ENCODE measurements at places on chromosomes 3 and 15.
A peak's percentile ranks its signal among the peaks of the same experiment; 100 is the strongest.

- no peak for DNase-seq
Observed at GRCh38 chr3:25287291-25287884, 140.7 kb upstream of the RARB start.

GRCh38 chr3:145692751-145693150 lies 468.2 kb downstream of the PLOD2 start:
- no peak for DNase-seq

GRCh38 chr15:67593562-67593961 lies 51.1 kb downstream of the MAP2K5 start:
- DNase-seq, result no peak

DNA sequence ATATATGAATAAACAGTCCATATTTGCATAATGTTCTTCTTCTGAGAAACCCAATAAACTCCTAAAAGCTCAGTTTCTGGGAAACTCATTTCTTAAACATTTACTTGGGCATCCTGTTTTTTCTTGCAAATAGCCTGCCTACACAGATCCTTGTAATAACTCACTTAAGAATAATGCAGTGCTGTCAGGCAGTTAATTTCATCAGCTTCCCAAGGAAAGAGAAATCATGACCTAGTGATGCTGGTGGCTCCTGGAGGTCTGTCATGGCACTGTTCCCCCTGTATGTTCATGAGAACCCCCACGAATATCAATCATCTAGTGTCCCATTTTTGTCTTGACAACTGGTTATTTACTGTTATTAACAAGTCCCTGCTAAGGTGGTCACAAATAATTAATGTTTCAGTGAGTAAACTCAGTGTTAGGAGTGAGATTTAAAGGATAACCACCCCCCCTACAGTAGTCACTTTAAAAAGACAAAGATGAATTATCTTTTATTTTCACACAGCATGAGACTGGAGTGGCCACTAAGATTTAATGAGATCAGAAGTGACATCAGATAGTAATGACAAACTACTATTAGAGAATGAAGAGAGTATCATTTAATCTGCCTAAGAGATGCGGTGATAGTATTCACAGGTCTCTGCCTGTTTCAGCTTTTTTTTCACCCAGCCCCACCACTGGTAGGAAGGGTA lies 279.5 kb upstream of the NECTIN3 start:
- no peak for DNase-seq

- no peak for DNase-seq
Observed at GRCh38 chr15:89958107-89958805, 42.9 kb upstream of the ZNF710 start.

DNA sequence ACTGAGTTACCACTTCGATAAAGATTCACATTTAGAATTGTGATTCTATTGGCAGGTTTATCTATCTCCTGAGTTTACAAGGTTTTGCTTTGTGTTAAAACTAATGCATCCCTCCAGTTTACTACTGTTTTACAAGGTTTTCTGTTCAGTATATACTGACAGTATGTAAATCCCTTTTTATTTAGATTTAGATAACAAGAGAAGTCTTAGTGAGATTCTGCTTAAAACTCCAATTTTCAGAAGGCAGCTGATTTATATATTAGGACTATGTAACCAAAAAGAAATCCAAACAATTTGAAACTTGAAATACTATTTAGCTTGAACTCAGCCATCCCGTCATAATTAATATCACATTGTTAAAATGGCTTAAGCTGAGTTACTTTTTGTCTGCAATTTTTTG lies 619.2 kb downstream of the NAALADL2 start:
- DNase-seq, result no peak

DNA sequence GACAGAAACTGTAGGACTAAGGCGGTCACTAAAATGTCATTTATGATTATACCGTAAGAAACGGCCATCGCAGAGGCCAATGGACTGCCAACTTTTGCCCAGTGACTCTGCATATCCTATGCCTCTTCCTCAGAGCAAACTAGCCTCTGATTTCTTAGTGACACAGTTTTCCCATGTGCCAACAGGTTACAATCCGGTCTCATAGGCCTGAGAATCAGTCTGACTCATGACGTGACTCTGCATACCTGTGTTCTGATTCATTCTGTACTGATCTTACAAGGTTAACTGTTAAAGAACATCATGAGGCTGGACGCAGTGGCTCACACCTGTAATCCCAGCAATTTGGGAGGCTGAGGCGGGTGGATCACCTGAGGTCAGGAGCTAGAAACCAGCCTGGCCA lies 17.8 kb downstream of the RUBCN start:
- DNase-seq, result peak; percentile 90

- no peak for DNase-seq
Observed at GRCh38 chr3:140465988-140466387, 211.9 kb upstream of the TRIM42 start.

GRCh38 chr15:19899021-19899824 lies 642.4 kb downstream of the GOLGA6L6 start:
- no peak for DNase-seq

DNA sequence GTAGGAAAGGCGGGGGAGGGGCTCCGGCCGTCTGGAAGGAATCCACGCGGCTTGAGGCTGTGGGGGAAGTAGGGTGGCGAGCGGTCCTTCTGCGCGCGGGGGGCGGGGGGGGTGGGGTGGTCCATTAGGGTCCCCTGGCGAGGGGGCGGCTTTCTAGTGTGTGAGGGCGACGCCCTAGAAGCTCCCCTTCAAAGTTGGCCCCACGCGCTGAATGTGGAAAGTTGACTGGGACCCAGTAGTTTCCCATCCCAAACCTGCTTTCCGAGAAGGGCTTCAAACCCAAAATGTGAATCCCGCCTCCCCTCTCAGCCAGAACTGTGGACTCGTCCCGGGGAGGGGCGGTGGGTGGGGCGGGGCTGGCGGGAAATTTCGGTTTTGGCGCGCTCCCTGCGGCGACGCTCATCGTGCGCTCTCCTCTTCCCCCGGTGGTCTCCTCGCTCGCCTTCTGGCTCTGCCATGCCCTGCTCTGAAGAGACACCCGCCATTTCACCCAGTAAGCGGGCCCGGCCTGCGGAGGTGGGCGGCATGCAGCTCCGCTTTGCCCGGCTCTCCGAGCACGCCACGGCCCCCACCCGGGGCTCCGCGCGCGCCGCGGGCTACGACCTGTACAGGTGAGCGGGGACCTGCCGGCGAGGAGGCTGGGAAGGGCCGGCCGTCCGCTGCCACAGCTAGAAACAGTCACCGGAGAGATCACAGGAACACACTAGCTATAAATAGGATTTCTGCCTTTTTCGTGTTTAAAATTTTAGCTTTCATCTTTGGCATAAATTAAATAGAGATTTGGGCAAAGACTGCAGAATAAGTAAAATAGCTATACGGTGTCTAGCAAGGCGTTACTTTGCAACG lies 790 bp downstream of the DUT start:
- peak; percentile 59 for DNase-seq

- no peak for DNase-seq
Observed at GRCh38 chr3:113606539-113607218, 74.3 kb downstream of the SIDT1 start.

- no peak for DNase-seq
Observed at GRCh38 chr3:146306656-146307455, 56.0 kb upstream of the PLSCR4 start.

DNA sequence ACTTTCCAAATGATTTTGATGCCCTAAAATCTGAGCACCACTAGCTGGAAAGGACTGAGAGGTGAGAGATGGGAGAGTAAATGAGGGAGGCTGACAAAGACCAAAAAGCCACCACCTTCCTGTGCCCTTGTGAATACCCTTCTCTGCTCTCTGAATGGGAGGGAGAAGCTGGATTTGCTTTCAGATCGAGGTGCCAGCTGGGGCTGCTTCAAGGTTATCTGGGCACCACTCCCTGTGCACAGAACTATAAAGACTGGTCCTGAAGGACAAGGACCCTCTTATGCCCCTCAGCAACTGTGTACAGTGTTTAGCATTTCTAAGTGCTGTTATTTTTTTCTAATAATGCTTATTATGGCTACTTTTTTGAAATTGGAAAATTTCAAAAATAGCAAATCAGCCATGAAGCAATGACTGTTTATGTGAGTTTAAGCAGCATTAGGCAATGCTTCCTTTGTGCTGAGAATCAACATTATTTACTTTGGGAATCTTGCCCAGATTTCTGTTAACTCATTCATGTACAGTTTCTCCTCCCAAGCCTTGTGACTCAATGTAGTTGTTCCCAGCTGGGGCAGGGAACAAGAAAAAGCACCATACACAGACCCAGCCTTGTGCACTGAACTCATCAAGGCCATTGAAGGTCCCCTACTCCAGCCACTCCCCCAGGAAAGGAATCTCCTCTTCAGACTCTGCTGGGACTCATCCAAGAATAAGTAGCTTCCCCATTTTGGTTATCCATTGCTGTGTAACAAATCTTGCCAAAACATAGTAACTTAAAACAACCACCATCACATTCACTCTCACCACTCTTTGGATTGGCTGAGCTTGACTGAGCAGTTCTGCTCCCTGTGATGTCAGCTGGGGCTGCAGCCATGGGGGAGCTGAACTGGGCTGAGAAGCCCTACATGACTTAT lies 37.3 kb upstream of the CDV3 start:
- peak; percentile 86 for DNase-seq

- peak; percentile 48 for DNase-seq
Observed at GRCh38 chr15:96889734-96890480, 559.4 kb downstream of the NR2F2 start.

GRCh38 chr3:100245927-100246326 lies 14.9 kb upstream of the TBC1D23 start:
- no peak for DNase-seq

- no peak for DNase-seq
Observed at GRCh38 chr3:144763878-144764454, 792.3 kb downstream of the DIPK2A start.

DNA sequence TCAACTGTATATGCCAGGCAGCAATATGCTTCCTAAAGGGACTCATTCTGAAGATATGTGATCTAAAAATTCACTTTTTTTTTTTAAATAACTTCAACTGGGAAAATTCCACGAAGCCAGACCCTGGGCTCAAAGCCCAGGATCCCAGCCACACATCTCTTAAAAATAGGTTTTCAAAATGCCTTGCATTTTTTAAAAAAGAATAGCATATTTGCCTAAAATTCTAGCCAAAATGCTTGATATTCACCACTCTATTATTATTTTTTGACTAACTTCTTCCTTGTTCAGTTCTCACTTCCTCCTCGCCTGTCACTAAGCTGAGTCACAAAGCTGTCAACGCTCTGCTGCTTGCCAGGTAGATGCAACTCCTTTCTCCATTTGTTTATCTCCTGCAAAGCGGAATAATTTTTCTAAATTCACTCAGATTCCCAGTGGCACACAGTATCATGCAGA lies 28.0 kb upstream of the VGLL4 start:
- no peak for DNase-seq

- peak; percentile 11 for DNase-seq
Observed at GRCh38 chr3:132228923-132229322, 88.3 kb upstream of the ACP3 start.

DNA sequence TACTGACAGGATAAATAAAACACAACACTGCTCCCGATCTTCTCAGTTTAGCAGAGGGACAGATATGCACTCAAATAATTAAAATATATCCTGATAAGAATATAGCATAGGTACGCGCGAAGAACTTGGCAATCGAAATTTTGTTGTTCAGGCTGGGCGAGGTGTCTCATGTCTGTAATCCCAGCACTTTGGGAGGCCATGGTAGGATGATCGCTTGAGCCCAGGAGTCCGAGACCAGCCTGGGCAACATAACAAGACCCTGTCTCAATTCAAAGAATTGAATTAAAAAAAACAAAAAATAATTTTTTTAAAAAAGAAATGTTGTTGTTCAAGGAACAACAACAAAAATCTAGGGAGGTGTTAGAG lies 7.6 kb downstream of the B2M start:
- DNase-seq, result no peak

DNA sequence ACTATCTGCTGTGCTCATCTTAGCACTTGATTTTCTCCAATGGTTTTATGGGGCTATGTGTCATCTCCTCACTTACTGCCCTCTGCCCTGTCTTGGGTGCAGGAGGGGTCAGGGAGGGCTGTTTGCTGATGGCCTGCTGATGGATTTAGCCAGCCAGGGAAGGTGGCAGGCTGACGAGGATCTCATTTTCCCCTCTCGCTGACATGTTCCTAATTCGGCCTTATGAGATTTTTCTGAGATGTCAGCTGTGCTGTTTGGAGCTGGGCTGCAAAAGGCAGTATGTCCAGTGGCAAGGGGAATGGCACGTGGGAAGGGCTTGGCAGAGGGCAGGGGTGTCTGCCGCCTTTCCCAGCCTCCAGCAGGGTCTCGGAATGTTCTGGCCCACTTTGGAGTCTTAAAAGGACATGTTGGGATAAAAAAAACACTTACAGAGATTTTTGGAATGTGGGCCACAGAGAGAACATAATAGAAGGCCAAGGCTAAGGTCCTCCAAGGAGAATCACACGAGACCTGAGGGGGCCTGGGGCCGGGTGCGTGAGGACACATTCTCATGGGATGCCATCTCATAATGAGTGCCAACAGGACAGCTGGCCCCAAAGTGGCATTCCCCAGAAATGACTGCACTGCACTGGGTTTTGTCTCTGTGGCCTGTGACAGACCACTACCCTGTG lies 303.8 kb downstream of the TLE3 start:
- DNase-seq, result no peak

- DNase-seq, result peak; percentile 98
Observed at GRCh38 chr3:4751502-4752101, 227.6 kb upstream of the BHLHE40 start.

- no peak for DNase-seq
Observed at GRCh38 chr15:85326291-85326690, 54.1 kb upstream of the AKAP13 start.

GRCh38 chr3:188150982-188151381 lies 3.0 kb upstream of the LPP start:
- no peak for DNase-seq

- no peak for DNase-seq
Observed at GRCh38 chr3:14430706-14431451, 28.5 kb downstream of the SLC6A6 start.

DNA sequence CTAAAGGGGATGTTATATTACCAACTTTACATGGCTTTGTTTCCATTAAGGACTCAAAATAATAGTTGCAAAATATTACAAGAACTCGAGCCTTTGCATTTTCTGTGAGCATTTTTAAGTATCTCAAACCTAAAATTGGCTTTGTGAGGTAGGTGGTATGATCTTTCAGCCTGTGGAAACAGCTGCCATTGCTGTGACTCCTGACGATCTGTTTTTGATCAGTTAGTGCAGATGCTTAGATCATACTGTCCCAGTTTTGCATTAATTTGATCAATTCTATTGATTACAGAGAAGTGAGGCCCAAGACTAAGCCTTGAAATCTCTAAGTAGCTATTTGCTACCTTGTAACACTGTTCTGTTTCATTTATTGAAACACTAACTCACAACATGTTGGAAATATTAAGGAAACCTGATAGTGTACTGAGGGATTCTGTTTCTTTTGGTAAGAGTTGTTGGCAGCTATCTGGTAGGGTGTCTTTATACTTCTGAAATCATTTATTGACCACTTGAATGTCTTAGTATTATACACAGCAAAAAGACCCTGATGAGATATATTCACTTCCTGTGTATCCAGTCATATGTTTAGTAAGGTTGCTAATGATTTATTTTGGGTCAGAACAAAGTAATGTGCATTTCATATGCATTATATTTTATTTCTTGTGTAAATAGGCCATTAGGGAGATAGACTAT lies 14.8 kb downstream of the SKIL start:
- DNase-seq, result no peak
